ENCODE measurements at places on chromosomes 13 and 19.
A peak's percentile ranks its signal among the peaks of the same experiment; 100 is the strongest.

DNA sequence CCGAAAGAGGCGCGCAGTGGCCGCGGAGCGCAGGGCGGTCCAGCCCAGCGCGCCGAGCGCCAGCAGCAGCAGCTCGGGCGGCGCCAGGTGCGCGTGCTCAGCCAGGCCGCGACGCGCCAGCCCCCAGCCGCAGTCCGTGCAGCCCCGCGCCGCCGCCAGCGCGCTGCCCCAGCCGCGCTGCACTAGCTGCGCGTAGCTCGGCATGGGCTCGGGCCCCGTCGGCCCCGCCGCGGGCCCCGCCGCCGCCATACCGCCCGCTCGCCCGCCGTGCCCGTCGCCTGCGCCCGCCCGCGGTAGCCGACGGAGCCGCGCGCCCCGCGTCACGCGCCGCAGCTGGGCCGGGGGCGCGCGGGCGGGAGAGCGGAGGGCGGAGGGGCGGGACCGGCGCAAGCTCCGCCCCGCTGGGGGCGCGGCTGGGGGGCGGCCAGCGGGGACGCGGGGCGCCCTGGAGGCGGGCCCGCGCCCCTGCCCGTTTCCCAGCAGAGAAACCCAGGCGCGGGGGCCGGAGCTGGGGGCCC is at the start of gene CERS1:
Gene CERS1, minus strand, starts transcription at position 335 of the 518 bp plus-strand sequence. Its CDS starts 86 bp downstream, at position 249.
- DNase-seq, result no peak

GRCh38 chr13:73903561-73903960 is 230.6 kb downstream of the KLF12 start:
- no peak for DNase-seq

GRCh38 chr19:46791944-46792343 is 3.5 kb upstream of the SLC1A5 start:
- no peak for DNase-seq

- DNase-seq, result no peak
Measured at GRCh38 chr19:4437103-4437502, 20.5 kb downstream of the UBXN6 start.

DNA sequence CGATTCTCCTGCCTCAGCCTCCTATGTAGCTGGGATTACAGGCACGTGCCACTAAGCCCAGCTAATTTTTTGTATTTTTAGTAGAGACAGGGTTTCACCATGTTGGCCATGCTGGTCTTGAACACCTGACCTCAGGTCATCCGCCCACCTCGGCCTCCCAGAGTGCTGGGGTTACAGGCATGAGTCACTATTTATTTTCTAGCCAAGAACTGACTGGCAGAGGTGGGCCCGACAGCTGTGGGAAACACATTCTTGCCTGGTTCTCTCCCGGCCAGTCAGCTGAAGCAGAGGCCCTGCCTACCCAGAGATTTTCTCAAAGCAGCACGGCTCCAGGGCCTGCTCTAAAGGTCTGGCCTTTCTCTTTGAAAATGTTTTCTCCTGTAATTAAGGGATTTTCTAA is 108.0 kb downstream of the KCTD15 start:
- peak; percentile 45 for DNase-seq

- no peak for DNase-seq
Measured at GRCh38 chr13:97235549-97236231, 13.6 kb downstream of the MBNL2 start.

- DNase-seq, result no peak
Measured at GRCh38 chr13:34278780-34279179, 460.8 kb downstream of the RFC3 start.

- no peak for DNase-seq
Measured at GRCh38 chr13:50951366-50951765, 41.8 kb downstream of the RNASEH2B start.

DNA sequence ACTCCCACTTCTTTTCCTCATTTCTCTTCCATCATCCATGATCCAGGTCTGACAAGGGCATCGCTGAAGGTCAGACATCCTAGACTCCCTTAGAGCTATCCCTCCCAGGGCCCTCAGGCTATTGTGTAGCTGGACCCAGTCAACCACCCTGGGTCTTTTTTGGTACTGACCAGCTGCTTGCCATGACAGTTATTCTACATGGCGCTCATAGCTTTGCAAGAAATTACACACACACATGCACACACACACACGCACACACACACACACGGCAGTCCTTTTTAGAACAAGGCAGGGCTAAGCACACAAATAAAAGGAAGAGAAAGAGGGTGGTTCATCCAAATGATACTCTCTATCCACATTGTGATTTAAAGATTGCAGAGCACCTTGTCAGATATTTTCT is 18.3 kb downstream of the SIAH3 start:
- DNase-seq, result no peak

- no peak for DNase-seq
Measured at GRCh38 chr19:12801466-12802266, at the start of the genes PRDX2 and THSD8. Gene PRDX2, minus strand, starts transcription at chr19:12801800. Its CDS starts 539 bp downstream, at chr19:12801261. Gene THSD8, plus strand, starts transcription at chr19:12802069. Its CDS starts 3 bp downstream, at chr19:12802072.

DNA sequence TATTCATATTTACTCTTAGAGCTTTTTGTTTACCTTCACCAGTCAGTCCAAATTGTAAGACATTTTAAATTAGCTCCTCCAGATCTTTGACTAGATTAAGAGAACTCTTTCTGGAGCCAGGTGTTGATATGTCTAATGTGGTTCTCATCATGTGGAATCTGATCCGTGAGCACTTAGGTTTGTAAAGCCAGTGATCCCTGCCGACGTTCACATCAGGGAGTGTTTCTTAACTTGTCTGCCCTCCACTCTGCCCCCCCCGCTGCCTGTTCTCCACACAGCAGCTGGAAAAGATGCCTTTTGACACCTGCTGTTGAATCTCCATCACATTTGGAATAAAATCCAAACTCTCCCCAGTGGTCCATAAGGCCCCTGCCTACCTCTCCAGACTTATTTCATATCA is 17.7 kb downstream of the METTL21C start:
- DNase-seq, result no peak

- no peak for DNase-seq
Measured at GRCh38 chr19:18699403-18700054, 16.0 kb downstream of the CRTC1 start.

DNA sequence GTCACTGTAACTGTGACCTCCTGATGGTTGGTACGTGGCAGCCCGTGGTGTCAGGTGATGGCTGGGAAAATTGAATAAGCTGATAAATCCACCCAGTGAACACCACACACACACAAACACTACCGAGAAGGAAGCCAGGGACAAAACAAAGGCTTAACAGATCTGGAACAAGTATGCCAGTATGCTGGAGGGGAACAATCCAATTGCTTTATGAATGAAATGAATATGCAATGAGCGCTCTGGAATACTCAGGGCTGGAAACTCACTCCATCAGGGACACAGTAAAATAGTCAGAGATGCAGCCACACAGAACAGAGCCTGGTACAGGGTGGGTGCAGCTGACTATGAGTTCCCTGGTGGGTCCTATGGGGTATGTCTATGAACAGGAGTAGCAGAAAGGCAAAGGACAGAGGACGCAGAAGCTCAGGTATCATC is 16.7 kb downstream of the TMTC4 start:
- no peak for DNase-seq

DNA sequence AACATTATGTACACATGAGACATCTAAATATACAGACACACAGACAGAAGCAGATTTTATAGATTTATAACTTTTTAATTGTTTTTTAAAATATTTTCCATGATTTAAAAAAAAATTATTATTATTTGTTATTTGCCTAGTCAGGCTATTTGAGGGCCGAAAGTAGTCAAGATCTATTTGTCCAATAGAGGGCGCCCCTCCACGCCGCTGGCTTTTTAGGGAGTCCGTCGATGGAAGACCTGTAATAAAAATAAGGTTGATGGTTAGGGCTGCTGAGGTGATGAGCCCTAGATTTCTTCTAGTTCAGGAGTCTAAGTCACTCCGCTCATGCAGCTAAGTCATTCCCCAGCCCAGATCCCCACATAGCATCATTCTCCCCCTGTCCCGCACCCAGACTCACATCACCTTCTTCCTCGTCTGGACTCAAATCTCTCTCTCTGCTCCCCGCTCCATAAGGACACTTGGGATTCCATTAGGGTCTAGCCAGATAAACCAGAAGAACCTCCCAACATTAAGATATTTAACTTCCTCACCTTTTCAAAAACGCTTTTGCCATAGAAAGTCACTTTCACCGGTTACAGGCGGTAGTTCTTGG is 33.9 kb upstream of the CEACAM21 start:
- DNase-seq, result no peak

DNA sequence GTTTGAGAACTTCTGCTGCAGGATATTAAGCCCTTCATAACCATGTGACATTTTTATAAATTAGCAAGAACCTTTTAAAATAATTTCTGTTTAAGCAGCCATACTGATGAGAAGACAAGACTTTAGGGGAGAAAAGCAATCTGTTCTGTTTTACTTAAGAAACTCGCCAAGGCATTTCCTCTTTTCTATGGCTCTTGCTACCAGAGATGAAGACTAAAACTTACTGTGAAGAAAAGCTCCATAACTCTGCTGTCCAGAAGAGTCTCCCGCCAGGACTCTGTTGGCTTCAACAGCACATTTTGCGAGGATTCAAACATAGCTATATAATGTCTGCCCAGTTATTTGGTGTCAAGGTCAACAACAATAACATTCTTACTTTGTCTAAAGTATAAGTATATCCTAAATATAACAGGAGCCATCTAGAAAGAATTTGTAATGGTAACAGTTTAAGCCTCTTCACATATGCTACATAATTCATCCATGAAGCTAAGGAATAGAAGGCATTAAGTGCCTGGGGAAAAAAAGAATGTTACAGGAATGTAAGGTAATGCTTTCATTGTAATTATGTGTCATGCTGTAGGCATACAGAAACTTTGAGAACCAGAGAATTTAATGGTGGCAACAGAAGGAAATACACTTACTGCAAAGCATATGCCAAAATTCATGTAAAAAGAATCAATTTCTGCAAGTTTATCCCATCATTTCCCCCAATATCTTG is 53.2 kb upstream of the EEF1AKMT1 start:
- DNase-seq, result no peak

GRCh38 chr13:41458761-41459431 is 1.5 kb downstream of the RGCC start:
- no peak for DNase-seq

GRCh38 chr13:101390461-101390860 is 25.8 kb downstream of the NALCN start:
- DNase-seq, result peak; percentile 33

- no peak for DNase-seq
Measured at GRCh38 chr13:31957772-31958171, 73.8 kb upstream of the FRY start.

- DNase-seq, result no peak
Measured at GRCh38 chr13:111792956-111793355, 274.0 kb upstream of the SOX1 start.

GRCh38 chr19:8615813-8616596 is 5.5 kb upstream of the ADAMTS10 start:
- no peak for DNase-seq

- no peak for DNase-seq
Measured at GRCh38 chr19:30755581-30755980, 383.4 kb downstream of the ZNF536 start.

DNA sequence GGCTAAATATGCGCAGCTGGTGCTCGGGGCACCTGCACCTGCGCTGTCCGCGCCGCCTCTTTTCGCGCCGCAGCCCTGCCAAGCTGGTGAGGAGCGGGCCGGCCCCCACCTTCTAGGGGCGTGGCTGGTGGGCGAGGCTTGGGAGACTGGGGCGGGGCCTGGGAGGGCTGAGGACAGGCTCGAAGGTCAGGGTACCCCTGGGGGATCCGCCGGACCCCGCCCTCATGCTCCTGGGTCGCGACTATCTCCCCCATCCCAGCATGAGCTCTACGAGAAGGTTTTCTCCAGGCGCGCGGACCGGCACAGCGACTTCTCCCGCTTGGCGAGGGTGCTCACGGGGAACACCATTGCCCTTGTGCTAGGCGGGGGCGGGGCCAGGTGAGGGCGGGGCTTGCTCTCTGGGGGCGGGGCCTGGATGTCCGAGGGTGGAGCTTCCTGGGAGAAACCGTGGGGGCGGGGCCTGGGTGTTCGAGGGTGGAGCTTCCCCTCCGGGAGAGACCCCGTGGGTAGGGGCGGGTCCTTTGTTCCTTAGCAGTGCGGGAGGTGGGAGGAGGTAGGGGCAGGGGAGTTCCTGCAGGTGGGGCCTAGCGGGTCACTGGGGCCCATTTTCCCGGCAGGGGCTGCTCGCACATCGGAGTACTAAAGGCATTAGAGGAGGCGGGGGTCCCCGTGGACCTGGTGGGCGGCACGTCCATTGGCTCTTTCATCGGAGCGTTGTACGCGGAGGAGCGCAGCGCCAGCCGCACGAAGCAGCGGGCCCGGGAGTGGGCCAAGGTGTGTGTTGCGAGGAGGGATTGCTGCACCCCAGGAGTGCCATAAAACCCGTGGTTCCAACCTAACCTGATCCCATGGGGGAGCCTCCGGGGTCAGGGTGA is 19.7 kb downstream of the PNPLA6 start:
- no peak for DNase-seq

- DNase-seq, result no peak
Measured at GRCh38 chr13:49629947-49630346, 1.6 kb downstream of the ARL11 start.

GRCh38 chr13:24086642-24087041 is 73.9 kb upstream of the SPATA13 start:
- no peak for DNase-seq

- no peak for DNase-seq
Measured at GRCh38 chr13:110194451-110194850, 112.5 kb downstream of the COL4A1 start.

GRCh38 chr19:42080764-42081375 is 4.9 kb downstream of the ZNF574 start:
- DNase-seq, result no peak

GRCh38 chr13:99572921-99573320 is 71.6 kb downstream of the TM9SF2 start:
- DNase-seq, result no peak

DNA sequence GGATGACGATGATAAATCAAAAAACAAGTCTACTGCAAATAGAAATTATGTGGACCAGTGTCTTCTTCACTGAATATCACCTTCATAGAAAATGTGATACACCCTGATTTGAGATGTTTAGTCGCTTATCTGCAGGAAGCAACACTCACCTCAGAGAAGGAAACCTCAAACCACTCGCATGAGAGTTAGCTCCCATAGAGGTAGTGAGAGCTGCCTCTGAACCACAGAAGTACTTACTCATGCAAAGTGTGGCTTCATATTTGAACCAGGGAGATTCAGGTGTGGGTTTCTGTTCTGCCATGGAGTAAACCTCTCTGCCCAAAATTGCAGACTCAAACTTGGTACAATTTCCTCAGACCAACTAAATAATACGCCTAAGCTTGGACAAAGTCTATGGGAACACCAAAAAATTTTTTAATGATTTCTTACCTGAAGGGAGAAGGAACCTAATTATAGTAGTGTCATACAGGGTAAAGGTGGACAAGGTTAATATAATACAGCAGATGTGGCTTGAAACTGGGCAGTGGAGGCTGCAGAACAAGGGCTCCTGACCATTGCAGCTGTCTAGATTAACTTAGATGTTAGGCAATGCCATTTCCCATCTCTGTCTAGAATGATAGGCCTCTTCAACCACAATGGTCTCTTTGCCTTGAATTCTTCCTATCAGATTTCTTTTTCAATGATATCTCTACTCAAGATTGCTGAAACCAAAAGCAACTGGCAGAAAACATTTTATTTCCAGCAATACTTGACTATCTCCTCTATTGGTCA is 29.6 kb upstream of the RCBTB2 start:
- no peak for DNase-seq

All from glomerular endothelial cell (primary cell).